ENCODE measurements at places on chromosomes 4 and X. TPM values are rescaled to one million over a fixed set of nuclear protein-coding genes. Genes with fewer than 3 reads are reported as not detected.

CASK gene
- total RNA-seq, result 63.2 TPM

SASH3 gene
- not detected for total RNA-seq

SPOCK3 gene
- total RNA-seq, result 0.43 TPM

VCX3B gene
- total RNA-seq, result not detected

DCAF8L2 gene
- under 0.01 TPM for total RNA-seq

MAGEB6 gene
- not detected for total RNA-seq

SCD5 gene
- total RNA-seq, result 12.9 TPM

GASK1B gene
- 168 TPM for total RNA-seq

MAGEA12 gene
- total RNA-seq, result under 0.01 TPM

SLC10A4 gene
- not detected for total RNA-seq

CCDC160 gene
- under 0.01 TPM for total RNA-seq

NHSL2 gene
- total RNA-seq, result 0.28 TPM

UGT2B17 gene
- not detected for total RNA-seq

PFKFB1 gene
- total RNA-seq, result under 0.01 TPM

SPATA18 gene
- 13.9 TPM for total RNA-seq

SRPX gene
- 34.8 TPM for total RNA-seq

STK32B gene
- total RNA-seq, result 3.3 TPM

MAGEC2 gene
- total RNA-seq, result 0.14 TPM

CDX4 gene
- not detected for total RNA-seq

UGT2B10 gene
- total RNA-seq, result not detected

PRRG3 gene
- not detected for total RNA-seq

PLXNB3 gene
- 1.3 TPM for total RNA-seq

FAM9B gene
- total RNA-seq, result not detected

AKAP4 gene
- total RNA-seq, result not detected

MAGEA8 gene
- total RNA-seq, result not detected

CT83 gene
- total RNA-seq, result not detected

SHISA3 gene
- 0.65 TPM for total RNA-seq

PARM1 gene
- 2.0 TPM for total RNA-seq

MAGEB17 gene
- not detected for total RNA-seq

RHOXF2B gene
- under 0.01 TPM for total RNA-seq

ARR3 gene
- total RNA-seq, result not detected

All from smooth muscle cell of bladder (primary cell).